Sigmoid colon (tissue), 7 donors: ENCODE measurements at places on chromosomes 5 and 9. TPM values are rescaled to one million over a fixed set of nuclear protein-coding genes. Genes with fewer than 3 reads are reported as not detected.

DNA sequence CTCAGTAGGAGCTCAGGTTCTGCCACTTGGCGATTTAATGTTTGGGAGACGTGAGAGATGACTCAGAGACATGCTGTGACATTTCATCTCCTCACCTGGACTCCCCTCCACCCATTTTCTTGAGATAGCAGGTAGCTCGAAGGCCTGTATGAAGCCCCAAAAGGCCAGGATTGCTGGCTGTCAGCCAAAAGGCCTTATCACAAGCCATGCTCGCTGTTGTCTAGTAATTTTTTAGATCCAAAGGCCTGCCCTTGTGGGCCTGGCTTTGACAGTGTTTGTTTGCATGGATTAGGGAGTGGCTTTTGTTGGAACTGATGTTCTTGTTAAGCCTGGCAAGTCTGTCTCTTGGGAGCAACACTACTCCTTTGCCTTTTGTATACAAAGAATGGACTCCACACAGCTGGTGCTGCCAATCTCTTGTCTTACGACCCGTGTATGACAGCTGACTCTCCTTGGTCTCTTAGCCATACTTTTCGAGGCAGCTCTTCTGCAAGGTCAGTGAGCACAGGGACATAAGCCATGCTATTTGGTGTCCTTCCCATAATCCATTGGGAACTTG, 22.7 kb downstream of the CAVIN4 start:
- DNase-seq: no peak

SNCAIP gene
- 2.4 TPM for total RNA-seq

GRCh38 chr5:135887447-135887864, 8.2 kb downstream of the IL9 start:
- no peak for DNase-seq

LPAR1 gene
- total RNA-seq: 47.9 TPM

NFIB gene
- total RNA-seq: 45.3 TPM

SVEP1 gene
- 24.3 TPM for total RNA-seq

RPS14 gene
- 5,290 TPM for total RNA-seq

- no peak for DNase-seq
Observed at GRCh38 chr9:128409978-128410377, 10.7 kb upstream of the CERCAM start.

DNA sequence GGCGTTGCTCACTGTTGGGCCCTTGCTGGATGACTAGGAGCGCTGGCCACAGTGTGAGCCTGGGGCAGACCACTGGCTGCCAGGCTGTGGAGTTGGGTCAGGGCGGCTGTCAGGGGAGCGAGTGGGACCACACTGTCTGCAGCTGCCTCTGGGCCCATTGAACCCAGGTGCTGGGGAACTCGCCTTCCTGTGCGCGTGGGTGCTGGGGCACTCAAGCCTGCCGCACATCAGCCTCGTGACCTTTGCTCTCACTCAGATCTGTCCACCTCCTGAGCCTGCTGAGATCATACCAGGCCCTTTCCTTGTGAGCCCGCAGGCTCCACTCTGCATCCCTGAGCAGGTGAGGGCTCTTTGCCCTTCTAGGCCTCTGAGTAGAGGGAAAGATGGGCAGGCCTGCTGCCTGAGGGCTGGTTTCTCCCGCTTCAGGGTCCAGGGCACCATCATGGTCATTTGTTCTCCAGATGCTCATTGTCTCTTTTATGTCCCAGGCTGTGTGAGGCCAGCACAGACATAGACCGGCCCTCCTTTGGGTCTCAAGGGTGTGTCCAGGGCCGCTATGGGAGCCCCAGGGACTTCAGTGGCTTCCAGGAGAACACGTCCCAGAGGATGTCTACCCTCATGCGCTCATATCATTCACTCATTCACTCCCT, 26.5 kb downstream of the WNK2 start:
- no peak for DNase-seq

GRCh38 chr5:42898760-42899159, 87.1 kb upstream of the SELENOP start:
- DNase-seq: no peak

PPIC gene
- total RNA-seq: 26.5 TPM

- no peak for DNase-seq
Observed at GRCh38 chr9:34010979-34011378, 37.7 kb downstream of the UBAP2 start.

DNA sequence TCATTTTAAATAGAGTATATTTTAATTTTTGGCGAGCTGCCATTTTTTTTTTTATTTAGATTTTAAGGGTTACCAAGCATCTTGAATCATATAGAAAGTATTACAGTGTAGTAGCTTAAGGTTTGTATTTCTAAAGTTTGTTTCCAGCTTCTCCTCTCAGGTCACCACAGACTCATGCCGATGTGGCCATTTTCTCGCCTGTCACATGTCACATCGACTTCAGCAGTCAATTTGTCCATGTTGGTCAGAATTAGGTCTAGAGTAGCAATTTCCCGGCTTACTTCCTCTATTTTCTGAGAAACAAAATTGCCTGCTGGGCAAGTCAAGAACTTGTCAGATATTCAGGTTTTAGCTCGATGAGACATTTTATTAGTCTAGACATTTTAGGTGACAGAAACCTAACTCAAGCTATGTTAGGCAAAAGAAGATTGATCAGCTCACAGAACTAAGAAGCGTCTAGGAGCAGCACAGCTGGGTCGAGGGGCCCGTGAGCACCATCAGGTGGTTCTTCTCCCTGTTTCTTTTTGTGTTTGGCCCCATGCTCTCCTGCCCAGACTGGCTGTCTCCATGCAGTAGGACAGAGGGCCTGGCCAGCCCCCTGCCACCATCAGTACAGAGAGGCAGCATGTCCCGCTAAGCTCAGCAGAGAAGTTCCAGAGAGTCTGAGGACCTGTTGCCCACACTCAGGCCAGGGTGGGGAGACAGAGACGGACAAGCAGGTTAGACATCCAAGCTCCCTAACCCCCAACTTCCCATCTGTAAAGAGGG, 48.4 kb upstream of the AFAP1L1 start:
- no peak for DNase-seq

DNA sequence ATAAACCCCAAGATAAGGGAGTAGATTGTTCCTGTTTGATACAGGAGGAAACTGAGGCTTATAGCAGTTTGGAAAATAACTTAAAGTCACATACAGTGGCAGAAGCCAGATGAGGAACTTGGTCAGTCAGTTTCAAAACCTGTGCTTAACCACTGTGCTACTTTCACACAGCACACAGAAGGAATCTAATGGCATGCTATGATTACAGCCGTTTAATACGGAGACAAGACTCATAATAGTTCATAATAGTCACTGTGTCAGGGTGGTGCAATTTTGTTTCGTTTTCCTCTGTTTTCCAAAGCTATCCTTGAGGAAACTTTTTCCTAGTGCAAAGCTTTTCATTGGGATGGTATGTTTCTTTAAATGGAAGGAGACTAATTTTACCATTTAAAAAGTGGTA, 112.3 kb downstream of the GCNT1 start:
- DNase-seq: no peak

GRCh38 chr9:99565203-99565602, 256.5 kb upstream of the NR4A3 start:
- DNase-seq: no peak

C7 gene
- 267 TPM for total RNA-seq

GRCh38 chr5:45692481-45692880, 3.7 kb downstream of the HCN1 start:
- no peak for DNase-seq

PDLIM7 gene
- total RNA-seq: 474 TPM

SOX30 gene
- total RNA-seq: 0.55 TPM

FAM78A gene
- 3.0 TPM for total RNA-seq

NR2F1 gene
- 17.5 TPM for total RNA-seq

DNA sequence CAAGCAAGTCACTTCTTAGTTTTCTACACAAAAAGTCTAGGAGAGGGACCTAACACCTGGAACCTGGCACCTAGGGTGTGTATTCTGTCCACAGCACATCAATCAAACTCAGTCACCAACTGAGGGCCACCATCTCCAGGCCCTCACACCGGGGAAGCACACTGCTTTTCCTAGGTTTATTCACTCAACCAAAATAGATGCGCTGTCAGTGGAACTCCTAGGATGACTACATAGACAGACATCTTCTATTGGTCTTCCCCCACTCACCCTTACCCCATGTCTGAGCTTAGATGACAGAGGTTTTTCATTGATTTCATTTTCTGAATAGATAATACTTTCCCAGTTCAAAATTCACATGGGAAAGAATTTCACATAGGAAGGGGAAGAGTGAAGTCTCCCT, 59.2 kb downstream of the RNF130 start:
- DNase-seq: no peak

TMEM8B gene
- total RNA-seq: 12.5 TPM

- no peak for DNase-seq
Observed at GRCh38 chr5:83517072-83517687, 45.6 kb downstream of the VCAN start.

GRCh38 chr5:36875790-36876298, 725 bp upstream of the NIPBL start:
- peak; percentile 90 for DNase-seq

GRCh38 chr5:32274548-32275395, 38.0 kb downstream of the MTMR12 start:
- DNase-seq: no peak

DNA sequence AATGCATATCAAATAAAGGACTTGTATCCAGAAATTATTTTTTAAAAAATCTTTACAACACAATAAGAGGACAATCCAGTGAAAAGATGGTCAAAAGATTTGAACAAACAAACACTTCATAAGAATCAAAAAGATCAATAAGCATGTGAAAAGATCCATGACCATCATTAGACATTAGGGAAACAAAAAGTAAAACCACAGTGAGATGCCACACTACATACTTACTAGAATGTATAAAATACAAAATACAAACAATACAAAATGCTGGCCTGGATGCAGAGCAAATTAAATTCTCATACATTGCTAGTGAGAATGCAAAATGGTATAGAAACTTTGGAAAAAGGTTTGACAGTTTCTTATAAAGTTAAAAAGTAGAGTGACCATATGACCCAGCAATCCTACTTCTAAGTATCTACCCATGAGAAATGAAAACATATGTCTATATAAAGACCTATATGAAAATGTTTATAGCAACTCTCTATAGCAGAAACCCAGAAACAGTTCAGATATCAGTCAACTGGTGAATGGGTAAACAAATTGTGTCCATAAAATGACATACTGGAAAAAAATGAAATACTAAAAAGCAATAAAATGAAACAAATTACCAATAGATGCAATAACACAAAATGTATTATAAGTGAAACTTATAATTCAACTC, 426.1 kb downstream of the RAB3C start:
- no peak for DNase-seq

DNA sequence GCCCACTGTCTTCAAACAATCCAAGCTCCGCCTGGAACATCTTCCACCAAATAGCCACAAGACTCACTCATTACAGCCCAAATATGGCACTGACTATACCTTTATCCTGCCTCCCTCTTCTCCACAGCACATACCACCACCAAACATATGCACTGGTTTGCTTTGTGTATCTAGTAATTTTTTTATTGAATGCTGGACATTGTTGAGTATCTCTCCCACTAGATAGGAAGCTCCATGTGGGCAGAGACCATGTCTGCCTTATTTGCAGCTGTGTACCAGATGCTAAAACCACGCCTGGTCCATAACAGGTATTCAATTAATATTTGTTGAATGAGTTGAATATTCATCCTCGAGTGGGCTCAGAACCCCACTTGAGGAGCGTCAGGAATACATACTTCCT, 67.2 kb upstream of the FUBP3 start:
- DNase-seq: no peak

DNA sequence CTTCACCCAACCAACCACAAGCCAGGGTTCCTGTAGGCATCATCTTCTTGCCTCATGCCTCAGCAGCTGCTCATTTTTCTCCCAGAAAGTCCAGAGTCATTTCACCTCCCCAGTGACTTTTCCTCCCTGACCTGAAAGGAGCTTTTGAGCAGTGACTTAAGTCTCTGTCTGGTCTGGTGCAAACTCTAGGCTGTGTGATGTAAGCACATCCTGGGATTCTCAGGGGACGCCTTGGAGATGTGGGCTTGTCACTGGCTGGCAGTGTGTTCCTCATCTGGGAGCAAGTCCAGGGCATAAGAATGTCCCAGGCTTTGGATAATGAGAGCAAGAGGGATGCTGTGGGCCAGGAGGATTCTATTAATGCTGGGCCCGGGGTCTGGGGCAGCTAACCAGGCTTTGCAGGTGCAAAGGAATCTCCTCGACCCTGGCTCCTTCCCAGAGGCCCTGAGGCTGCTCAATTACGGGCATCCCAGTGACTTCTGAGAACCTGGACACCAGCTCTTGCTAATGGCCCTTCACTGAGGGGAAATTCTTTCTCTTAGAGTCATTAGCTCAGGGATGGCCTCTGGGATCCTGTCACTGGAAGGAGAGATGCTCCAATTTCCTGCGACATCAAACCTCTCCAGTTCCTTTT, 211.0 kb upstream of the PANK3 start:
- no peak for DNase-seq

- peak; percentile 69 for DNase-seq
Observed at GRCh38 chr5:59746241-59746765, 147.2 kb downstream of the PDE4D start.

- DNase-seq: no peak
Observed at GRCh38 chr5:164020116-164020515, 514.7 kb downstream of the MAT2B start.

DNAH5 gene
- 0.16 TPM for total RNA-seq

DNA sequence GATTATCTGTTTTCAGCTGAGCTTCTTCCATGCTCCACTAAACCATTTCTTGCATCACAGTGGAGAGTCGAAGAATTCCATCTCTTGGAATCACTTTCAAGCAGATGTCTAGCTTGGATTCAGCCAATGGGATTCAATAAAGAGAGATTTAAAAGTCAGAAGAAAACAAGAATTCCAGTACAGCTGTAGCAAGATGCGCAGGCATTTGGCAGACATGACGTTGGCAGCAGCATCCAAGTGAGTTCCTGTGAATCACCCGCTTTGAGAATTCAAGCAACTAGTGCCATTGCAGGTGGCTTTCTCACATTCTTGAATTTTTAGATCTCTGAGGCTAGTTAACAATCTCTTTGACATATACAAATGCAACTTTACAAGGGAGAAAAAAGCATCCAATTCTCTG, 467.0 kb downstream of the CDH10 start:
- DNase-seq: no peak

- DNase-seq: no peak
Observed at GRCh38 chr5:177972613-177973012, 23.4 kb downstream of the PROP1 start.

DNA sequence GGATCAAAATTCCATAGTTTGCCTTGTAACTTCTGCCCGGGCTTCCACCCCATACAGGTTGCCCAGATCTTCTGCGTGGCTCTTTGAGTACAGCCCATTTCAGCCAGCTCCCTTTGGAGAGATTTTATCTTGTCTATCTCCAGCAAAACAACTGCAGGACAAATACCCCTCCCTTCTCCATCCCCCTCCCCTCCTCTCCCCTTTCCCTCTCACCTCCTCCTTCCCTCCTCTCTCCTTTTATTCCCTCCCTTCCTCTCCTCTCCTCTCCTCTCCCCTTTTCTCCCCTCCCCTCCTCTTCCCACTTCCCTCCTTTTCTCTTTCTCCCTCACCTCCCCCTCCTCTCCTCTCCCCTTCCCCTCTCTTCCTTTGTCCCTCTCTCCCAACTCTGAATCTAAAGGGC, 58.2 kb downstream of the COL15A1 start:
- DNase-seq: no peak

GRCh38 chr5:150488519-150489359, 19.2 kb upstream of the NDST1 start:
- peak; percentile 86 for DNase-seq

LECT2 gene
- not detected for total RNA-seq

GRCh38 chr9:125637241-125637640, 69.8 kb downstream of the MAPKAP1 start:
- DNase-seq: no peak

PCAT7 gene
- not detected for total RNA-seq

GRCh38 chr9:133127340-133127981, 6.4 kb upstream of the RALGDS start:
- peak; percentile 86 for DNase-seq

LCP2 gene
- 17.2 TPM for total RNA-seq

CCL21 gene
- total RNA-seq: 61.6 TPM

GRCh38 chr9:2749485-2749884, 32.2 kb downstream of the KCNV2 start:
- no peak for DNase-seq
